ENCODE measurements at places on chromosomes 16 and 17. TPM values are rescaled to one million over a fixed set of nuclear protein-coding genes. Genes with fewer than 3 reads are reported as not detected.

DNA sequence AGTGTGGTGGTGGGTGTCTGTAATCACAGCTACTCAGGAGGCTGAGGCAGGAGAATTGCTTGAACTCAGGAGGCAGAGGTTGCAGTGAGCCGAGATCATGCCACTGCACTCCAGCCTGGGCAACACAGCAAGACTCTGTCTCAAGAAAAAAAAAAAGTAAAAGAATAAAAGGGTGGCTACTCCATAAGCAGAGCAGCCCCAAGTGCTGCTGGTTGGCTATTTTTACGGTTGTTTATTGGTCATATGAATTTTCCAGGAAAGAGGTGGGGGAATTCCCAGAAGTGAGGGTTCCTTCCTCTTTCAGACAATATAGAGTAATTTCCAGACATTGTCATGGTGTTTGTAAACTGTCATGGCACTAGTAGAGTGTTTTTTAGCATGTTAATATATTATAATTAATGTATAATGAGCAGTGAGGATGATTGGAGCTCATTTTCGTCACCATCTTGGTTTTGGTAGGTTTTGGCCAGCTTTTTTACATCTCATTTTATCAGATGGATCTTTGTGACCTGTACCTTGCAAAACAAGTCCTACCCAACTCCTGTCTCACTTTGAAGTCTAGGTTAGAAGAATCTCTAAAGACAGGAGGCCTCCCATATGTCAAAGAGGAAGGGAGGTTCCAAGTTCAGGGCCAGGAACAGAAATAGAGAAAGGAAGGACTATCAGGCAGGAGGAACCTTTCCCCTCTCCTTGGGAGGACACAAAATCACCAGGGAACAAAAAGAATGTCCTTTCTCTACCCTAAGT is 39.1 kb downstream of the HOXB1 start:
- H3K36me3 ChIP-seq = no peaks in the 10 kb centered on the region
- no peak for DNase-seq
- no peaks in the 10 kb centered on the region for H3K27me3 ChIP-seq
- peaks cover 4% of the 10 kb centered on the region for H3K4me1 ChIP-seq
- no peak overlapping the region for H3K27ac ChIP-seq

- H3K4me1 ChIP-seq = peaks cover 31% of the 10 kb centered on the region
- H3K27ac ChIP-seq = peak overlapping the region; percentile 39
- H3K27me3 ChIP-seq = peaks cover 26% of the 10 kb centered on the region
- peak; percentile 61 for DNase-seq
- H3K4me3 ChIP-seq = peak overlapping the region; percentile 10
Observed at GRCh38 chr17:76138234-76138895, 2.7 kb downstream of the FOXJ1 start.

DNA sequence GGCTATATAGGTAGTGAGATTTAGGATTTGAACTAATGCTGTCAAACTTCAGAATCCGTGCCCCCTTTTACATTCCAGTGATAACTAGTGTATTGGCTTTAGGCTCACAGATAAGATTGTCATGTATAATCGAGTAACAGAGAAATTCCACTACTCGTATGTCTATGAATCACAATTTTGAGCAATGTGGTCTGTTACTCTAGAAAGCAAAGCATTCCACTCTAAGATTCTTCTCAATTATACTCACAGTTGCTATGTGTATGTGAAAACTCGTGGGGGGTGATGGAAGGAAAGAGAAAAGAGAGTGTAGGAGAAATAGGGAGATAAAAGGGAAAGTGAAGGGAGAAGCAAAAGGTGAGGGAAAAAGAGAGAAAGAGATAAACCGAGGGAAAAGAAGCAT is 1175.1 kb upstream of the GOT2 start:
- no peaks in the 10 kb centered on the region for H3K27me3 ChIP-seq
- H3K27ac ChIP-seq = no peak overlapping the region
- H3K4me1 ChIP-seq = no peaks in the 10 kb centered on the region
- H3K36me3 ChIP-seq = no peaks in the 10 kb centered on the region

GRCh38 chr17:78075545-78075944 is 53.0 kb downstream of the TMC6 start:
- no peak overlapping the region for H3K27ac ChIP-seq
- DNase-seq = no peak
- no peaks in the 10 kb centered on the region for H3K36me3 ChIP-seq
- H3K4me3 ChIP-seq = no peak overlapping the region
- H3K4me1 ChIP-seq = no peaks in the 10 kb centered on the region

SLC9A5 gene
- 3.2 TPM for total RNA-seq

- no peaks in the 10 kb centered on the region for H3K36me3 ChIP-seq
- H3K4me1 ChIP-seq = peaks cover 10% of the 10 kb centered on the region
- peak overlapping the region; percentile 59 for H3K27ac ChIP-seq
- DNase-seq = no peak
- no peaks in the 10 kb centered on the region for H3K27me3 ChIP-seq
Observed at GRCh38 chr16:86088287-86088686, 189.3 kb downstream of the IRF8 start.

DNA sequence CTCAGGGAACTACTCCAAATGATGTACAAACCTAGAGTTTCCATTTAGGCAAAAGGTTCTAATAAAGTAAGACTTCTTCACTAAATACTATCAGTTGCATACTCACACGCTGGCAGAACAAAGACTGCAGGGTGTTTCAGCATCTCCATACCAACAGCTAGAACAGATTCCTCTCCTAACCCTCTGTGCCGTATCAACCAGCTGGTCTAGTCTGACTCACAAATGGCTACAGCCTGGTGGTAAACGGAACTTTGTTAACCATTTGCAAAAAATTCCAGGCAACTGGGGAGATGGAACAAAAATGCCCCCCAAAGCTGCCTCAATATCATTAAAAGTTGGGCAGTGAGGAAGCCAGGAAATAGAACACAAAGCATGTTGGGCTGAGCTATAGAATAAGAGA is 217.1 kb downstream of the GRIN2A start:
- no peaks in the 10 kb centered on the region for H3K27me3 ChIP-seq
- no peaks in the 10 kb centered on the region for H3K36me3 ChIP-seq
- no peak for DNase-seq
- no peak overlapping the region for H3K27ac ChIP-seq
- no peaks in the 10 kb centered on the region for H3K4me1 ChIP-seq
- H3K4me3 ChIP-seq = no peak overlapping the region

PGAP6 gene
- 76.3 TPM for total RNA-seq

- H3K27ac ChIP-seq = no peak overlapping the region
- H3K27me3 ChIP-seq = no peaks in the 10 kb centered on the region
- no peak for DNase-seq
- no peak overlapping the region for H3K4me3 ChIP-seq
- H3K36me3 ChIP-seq = no peaks in the 10 kb centered on the region
Observed at GRCh38 chr17:27539152-27539551, 82.9 kb downstream of the KSR1 start.

SLC6A4 gene
- 51.1 TPM for total RNA-seq

- no peaks in the 10 kb centered on the region for H3K27me3 ChIP-seq
- DNase-seq = no peak
- H3K4me3 ChIP-seq = no peak overlapping the region
Observed at GRCh38 chr16:471353-472198, 46.1 kb downstream of the RAB11FIP3 start.

GRCh38 chr17:4509401-4509800 is 10.7 kb downstream of the SPNS2 start:
- no peak for DNase-seq
- peaks cover 97% of the 10 kb centered on the region for H3K4me1 ChIP-seq
- no peaks in the 10 kb centered on the region for H3K27me3 ChIP-seq
- no peak overlapping the region for H3K4me3 ChIP-seq
- H3K27ac ChIP-seq = peak overlapping the region; percentile 63
- H3K36me3 ChIP-seq = no peaks in the 10 kb centered on the region

KCNAB3 gene
- 3.5 TPM for total RNA-seq

- no peaks in the 10 kb centered on the region for H3K27me3 ChIP-seq
- H3K36me3 ChIP-seq = no peaks in the 10 kb centered on the region
Observed at GRCh38 chr17:73960469-73960868, 243.0 kb upstream of the RPL38 start.

DNA sequence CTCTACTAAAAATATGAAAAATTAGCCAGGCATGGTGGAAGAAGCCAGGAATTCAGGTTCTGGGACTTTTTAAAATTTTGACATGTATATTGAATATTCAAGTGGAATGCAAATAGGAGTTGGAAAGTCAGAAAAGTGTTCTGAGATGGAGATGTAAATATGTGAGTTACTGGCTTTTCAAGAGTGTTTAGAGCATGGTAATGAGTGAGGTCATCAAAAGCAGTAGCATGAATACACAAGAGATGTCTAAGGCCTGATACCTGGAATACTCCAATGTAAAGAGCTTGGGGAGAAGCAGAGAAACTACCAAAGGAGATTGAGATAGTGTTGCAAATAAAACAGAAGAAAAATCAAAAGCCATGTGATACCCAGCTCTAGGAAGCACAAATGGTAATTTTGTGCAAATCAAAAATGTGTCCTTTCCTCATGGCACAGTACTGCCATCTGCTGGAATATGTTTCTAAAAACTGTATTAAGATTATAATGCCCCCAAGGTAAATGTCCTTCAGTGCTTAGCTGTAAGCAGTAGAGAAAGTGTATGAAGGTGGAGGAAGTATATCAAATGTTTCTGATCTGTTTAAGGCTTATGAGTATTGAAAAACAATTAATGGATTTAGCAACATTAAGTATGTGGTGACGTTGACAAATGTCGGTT is 908.4 kb downstream of the KCNJ18 start:
- no peaks in the 10 kb centered on the region for H3K36me3 ChIP-seq
- H3K4me3 ChIP-seq = no peak overlapping the region
- H3K4me1 ChIP-seq = no peaks in the 10 kb centered on the region
- DNase-seq = no peak
- H3K27me3 ChIP-seq = no peaks in the 10 kb centered on the region

DNA sequence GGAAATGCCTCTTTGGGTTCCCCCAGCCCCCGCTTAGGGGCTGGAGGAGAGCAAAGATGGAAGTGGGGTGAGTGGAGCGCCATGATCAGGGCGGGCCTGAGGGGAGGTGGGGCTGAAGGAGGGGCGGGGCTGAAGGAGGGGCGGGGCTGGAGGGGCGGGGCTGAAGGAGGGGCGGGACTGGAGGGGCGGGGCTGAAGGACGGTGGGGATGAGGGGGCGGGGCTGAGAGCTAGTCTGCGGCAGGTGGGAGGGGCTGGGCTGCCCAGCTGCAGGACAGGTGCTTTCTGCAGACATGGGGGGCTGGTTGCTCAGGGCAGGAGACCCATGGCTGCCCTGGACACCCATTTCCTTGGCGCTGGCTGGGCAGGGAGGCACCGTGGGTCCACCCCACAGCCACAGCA is 39.1 kb upstream of the PABPN1L start:
- no peak for DNase-seq
- no peaks in the 10 kb centered on the region for H3K27me3 ChIP-seq
- no peak overlapping the region for H3K4me3 ChIP-seq

DNA sequence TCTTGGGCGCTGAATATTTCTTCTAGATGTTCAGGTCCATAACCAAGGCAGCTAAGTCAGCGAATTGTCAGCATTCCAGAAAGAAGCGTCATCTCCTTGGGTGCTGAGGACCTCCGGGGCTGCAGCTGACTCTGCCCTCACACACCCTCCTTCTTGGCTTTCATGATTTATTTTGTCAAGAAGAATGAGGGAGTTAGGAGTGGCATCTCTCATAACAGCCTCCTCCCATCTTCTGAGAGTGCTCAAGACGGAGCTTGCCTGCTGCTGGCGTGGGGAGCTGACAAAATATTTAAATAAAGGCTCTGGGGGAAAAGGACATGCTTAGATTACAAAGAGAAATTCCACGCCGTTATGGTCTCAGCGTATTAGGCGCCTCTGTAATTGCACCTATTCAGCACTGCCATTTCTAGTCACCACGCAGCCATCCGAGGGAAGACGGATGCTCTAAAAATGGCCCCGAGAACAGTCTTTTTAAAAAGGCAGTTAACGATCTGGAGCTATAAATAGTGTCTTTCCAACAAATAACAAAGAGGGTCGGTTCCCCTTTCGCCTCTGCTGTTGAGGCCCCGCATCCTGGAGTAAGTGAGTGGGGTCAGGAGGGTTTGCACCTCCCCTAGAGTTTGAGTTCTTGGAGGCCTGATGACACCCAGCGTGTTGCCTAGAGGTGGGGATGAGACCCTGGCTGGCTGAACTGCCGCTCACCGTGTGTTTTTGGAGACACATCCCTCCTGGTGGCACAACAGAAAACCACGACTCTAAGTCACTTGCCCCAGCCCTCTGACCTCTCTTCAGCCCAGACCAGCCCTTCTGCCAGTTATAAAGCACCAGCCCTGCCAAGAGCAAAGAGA is 187.0 kb downstream of the CCDC182 start:
- H3K27ac ChIP-seq = no peak overlapping the region
- DNase-seq = no peak
- H3K36me3 ChIP-seq = no peaks in the 10 kb centered on the region

MT1E gene
- 103 TPM for total RNA-seq

DNA sequence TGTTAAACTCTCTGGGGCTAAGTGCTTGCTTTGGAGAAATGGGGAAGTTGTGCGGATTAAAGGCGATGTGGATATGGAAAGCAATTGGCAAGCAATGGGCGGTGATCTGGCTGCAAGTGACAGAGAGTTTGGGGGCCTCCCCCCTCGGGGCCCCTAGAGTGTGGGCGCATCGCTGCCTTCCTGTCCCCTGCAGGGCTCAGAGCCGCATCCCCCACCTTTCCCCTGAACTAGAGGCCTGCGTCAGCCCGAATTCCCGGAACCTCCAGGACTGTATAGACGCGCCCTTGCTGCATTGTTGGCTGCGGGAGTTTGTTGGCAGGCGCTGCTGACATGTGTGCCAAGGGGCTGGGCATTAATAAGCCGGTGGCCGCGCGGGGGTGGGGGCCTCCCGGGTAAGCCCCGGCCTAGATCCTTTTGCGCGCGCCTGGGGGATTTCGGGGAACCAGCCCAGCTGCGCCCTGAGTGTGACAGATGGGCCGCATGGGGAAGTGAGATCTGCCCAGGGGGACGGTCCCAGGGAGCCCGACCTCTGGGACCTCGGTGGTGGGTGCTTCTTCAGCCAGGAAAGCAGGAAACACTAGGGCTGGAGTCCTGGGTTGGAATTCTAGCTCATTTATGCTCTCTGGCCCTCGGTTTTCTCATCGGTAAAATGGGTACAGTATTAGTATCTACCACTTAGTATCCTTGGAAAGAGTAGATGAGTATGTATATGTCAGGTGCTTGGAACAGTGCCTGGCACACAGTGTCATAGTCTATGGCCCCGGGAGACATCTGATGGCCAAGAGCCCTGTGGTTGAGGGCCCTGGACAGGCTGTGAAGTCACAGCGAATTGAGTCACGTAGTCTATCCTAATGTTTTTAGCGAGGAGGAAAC is 1.0 kb downstream of the EEF2K start:
- no peaks in the 10 kb centered on the region for H3K36me3 ChIP-seq
- H3K27ac ChIP-seq = peak overlapping the region; percentile 92
- no peaks in the 10 kb centered on the region for H3K27me3 ChIP-seq
- peak overlapping the region; percentile 96 for H3K4me3 ChIP-seq

IL34 gene
- total RNA-seq = 2.1 TPM

Measured in left lung (tissue), 14 donors.